Spleen (tissue), 13 donors: ENCODE measurements at places on chromosomes 7 and 10. TPM values are rescaled to one million over a fixed set of nuclear protein-coding genes. Genes with fewer than 3 reads are reported as not detected.

Gene HOXA7
- 8.0 TPM for total RNA-seq

Gene FAM24B
- total RNA-seq: 8.5 TPM

Gene PTER
- total RNA-seq: 27.7 TPM

Gene SLC39A12
- 0.37 TPM for total RNA-seq

Gene KCND2
- 0.13 TPM for total RNA-seq

Gene CDHR3
- 3.8 TPM for total RNA-seq

DNA sequence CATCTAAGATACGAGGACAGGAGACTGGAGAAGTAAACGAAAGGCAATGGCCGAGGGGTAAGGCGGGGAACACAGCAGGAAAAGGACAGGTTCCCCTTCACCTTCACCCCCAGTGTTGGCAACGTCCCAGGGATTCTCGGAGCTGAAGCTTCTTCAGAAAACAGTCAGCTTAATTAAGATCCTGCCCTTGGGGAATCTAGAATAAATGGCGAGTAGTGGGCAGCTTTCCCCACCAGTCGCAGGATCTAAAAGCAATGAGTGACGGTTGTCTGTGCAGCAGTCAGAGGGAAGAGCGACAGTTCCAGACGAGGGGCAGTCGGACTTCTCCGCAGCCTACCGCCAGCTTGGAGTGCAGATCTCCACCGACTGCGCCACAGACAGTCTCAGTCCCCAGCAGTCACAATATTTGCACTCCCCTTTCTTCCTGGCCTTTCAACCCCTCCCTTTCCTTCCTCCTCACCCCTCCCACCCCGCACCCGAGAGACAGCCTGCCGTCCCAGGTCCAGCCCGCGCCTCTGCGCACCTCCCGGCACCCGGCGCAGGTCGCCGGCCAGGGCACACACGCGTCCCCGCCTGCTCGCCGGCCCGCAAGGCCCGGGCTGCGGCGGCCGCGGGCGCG is 10.9 kb upstream of the SP8 start:
- no peak for DNase-seq

DNA sequence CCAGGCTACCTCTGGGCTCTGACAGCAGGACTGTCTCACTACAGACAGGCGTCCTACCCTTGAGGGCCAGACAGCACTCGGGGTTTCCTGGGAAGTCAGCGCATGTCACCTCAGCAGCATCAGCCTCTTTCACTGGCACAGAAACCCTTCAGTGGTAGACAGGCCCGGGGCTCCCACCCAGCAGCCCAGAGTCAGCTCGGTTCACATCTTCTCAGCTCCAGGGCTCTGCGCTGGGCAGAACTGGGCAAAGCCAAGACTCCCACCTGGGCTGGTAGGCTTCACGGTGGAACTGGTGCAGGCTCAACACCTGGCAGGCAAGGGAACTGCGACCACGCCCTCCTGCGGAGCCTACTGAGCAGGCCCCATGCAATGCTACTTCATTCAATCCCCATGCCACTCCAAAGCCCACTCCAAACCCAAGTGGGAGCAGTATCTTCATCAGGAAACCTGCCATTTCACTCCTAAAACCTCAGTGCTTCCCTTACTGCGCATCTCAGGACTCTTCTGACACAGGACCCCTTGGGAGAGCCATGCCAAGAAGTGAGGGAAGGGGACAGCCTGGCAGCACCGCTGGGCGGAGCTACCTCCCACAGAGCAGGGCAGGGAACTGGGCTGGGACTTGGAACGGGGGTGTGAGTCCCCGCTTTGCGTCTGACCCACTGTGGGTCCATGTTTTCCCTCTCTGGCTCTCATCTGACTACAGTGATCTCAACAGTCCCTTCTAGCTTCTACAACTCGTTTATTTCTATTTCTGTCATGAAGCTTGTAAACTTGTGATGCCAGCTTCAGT is 60.4 kb downstream of the SCRN1 start:
- no peak for DNase-seq

DNA sequence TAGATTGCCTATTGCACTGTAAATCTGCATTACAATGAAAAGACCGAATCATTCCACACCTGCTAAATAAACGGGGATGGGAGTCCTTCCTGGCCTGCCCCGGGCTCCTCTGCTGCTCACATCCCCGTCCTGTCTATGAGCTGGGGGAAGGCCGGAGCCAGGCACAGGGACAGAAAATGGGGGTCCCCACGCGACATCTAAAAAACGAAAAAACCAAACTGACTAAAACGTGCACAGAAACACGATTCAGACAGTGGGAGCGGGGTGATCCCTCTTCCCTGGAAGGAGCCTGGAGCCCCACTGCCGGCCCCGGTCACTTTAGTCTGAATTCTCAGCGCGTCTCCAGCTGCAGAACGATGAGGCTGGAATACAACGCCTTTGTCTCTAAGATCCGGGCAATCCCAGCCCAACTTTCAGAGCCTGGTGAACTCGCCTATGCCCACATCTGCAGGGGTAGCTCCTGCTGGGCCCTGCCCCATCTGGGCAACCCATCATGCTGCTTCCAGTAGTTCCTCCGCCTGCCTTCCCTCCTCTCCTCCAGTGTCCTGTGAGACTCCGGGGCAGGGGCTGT is 78.0 kb downstream of the ADARB2 start:
- no peak for DNase-seq

DNA sequence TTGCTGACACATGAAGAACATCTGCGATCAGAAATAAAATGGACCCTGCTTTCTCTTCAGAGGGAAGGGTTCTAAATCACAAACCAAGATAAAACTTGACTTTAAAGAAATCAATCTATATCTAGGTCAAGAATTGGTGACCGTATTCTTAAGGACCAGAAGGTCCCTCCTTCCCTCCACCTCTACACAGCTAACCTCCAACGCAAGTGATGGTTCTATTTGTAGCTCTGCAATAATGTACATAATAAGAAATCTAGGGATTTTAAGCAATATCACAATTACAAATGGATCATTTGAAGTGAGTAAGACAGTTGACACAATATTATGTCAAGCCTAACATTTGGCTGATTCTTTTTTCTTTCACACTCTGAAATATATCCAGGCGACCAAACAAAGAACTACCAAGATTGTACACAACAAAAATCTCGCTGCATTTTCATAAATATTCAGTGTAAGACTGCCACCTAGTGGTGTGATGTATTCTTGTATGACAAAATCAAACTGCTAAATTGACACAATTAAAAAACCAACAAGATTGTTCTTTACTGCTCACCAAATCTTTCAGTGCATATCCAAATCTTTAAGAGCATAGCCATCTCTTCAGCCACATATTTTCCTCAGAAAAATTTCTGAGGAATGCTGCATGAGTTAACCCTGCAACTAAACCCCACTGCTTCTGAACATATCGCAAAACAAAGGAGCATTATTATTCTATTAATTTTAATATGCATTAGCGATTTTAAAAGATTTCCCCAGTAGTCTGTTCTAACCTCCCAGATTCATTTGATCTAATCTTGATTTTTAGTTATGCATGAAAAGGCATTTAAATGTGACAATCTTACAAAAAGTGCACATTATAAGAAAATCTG is 44.5 kb downstream of the ICA1 start:
- DNase-seq: no peak

DNA sequence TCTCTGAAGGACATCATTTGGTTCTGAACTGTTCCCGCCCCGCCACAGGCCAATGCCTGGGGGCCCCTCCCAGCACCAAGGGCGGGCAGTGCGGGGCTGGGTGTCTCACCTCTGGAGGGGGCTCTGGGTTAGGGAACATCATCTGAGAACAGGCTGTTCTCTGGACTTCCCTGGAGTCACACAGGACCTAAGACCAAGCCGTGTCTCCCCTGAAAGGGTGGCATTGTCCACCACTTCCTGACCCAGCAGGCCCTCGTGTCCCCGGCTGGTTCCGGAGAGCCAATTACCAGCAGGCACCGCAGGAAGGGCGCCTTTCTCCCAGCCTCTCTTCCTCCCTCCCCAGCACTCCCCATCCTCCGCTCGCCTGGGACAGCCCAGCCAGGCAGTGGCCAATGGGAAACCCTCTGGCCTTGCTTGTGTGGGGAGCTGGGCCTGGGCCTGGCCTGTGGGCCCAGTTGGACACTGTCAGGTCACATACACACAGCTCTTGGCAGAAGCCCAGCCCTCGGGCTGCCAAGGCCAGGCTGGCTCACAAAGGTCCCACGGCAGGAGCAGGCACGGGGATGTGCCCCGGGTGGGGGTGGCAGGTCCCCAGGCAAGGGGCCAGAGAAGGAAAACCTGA is 119.5 kb downstream of the SPDYE5 start:
- DNase-seq: peak; percentile 92

- DNase-seq: no peak
Measured at GRCh38 chr7:43593010-43593409, 10.1 kb downstream of the STK17A start.

DNA sequence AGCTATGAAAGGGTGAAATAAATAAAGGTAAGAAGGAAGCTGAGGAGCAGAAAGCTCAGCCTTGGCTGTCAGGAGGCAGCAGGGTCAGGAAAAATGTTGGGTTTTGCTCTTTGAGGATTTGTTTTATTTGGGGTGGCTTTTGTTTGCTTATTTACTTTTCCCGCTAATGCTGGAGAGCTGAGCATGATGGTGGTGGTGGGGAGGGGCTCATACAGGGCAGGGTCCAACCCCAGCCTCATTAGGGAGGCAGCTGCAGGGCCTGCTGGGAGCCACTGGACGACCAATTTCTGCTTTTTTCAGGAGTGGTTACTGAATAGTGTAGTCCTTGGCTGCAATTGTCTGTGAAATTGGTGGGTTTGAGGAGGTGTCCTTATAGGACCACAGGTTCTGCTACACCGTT is 36.3 kb downstream of the CCM2 start:
- no peak for DNase-seq

DNA sequence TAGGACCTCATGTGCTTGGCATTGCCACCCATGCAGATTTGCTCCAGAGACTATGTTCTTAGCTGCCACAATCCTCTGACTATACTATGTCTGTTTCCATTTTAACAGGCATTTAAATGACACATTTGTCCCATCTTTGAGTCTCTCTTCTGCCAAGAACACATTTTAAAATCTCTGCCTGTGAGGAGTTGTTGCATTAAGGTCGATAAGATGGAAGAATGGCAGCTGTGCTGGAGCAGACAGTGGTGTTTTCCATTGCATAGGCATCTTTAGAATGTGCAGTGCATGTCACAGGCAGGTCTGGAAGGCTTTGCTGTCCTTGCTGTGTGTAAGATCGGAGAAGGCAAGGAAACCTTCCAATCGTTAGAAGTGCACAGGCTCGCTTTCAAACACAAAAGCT is 70.9 kb upstream of the CELF2 start:
- no peak for DNase-seq

DNA sequence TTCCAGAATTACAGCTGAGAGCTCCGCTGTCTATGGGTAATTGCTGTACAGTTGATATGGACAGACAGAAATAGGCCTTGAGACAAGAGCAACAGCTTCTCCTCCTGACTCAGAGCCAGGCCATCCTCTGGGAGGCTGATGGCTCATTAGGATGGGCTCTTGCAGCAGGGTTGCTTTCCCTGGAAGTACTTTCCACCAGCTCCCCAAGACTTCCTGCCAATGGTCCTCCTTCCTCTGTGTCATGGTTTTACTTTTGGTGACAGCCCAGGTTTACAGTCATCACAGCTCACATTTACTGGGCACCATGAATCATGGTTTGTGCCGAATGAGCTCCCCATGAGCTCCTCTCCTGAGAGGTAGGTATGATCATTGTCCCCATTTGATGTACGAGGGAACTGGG is 131.8 kb downstream of the HECW1 start:
- DNase-seq: no peak

GRCh38 chr7:87517136-87517815 is 41.8 kb upstream of the ABCB4 start:
- no peak for DNase-seq

- DNase-seq: peak; percentile 56
Measured at GRCh38 chr10:132659206-132660091, 121.9 kb downstream of the INPP5A start.

- DNase-seq: no peak
Measured at GRCh38 chr7:2482725-2483451, 6.7 kb upstream of the GRIFIN start.

GRCh38 chr10:100878291-100878910 is 34.4 kb upstream of the SLF2 start:
- DNase-seq: no peak

DNA sequence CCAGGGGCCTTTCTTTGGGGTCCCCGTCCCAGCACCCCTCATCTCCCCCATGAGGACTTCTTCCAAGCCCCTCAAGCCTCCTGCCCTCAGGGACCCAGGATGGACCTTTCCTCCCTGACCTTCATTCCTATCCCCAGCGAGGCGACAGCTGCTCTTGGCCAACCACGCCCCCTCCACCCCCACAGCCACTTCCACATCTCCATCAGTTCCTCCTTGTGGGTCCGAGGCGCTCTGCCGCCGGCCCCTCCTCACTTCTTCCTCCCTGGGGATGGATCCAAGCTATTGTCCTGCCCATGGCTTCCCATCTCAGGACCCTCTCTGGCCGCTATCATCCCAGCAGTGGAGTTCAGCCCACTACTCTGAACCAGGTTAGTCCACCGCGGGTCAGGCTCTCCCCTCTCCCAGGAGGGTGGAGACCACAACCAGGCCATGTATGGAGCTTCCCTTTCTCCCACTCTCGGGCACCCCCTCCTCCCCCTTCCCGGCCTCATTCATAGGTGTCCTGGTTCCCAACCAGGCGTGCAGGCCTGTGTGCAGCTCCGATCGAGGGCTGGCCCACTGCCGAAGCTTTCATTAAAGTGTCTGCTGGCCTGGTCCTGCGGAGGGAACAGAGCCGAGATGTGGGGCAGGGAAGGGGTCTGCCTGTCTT is 1.7 kb upstream of the SH2B2 start:
- peak; percentile 93 for DNase-seq

DNA sequence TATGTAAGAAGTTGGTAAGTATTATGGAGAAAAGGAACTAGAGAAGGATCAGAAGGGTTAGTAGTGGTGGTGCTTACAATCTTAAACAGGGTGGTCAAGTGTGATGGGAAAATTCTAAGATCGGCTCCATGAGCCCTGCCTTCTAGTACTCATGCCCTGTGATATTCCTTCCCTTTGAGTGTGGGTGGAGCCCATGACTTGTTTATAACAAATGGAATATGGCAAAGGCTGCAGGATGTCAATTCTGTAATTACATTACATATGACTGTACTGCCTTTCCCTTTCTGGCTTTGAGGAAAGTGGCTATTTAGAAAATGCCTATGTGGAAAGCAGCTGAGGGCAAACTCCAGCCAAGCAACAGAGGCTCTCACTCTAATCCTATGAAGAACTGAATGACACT is 309.6 kb downstream of the AGMO start:
- DNase-seq: no peak

DNA sequence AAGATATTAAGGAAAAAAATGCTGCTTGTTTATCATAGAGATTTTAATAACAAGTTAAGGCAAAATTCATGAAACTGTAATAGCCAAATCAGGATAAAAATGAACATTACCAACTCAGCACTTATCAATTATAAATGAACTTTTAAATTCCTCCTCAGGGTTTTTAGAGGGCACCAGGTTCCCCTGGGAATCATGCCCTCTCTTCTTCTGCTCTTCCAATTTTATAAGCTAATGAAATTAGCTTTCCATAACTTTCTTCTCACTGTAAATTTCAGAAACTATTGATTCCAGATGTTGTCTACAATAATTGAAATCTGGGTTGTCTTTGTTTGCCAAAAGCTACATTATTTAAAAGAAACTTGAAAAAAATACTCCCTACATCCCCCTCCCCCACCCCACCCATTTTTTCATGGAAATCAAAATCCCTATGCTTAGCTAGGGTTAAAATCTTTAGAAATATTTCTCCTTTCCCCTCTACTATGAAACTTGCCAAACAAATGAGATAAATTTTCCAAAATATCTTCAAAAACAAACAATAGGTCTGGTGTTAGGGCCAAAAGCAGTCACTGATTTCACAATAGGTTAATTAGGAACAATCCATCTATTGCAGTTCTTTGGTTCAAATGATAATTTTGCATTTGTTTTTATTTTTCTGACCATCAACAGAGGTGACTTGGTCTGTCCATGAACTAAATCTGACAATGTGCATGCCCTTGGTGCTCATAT is 187.7 kb downstream of the DOCK4 start:
- DNase-seq: no peak
